ENCODE measurements at places on chromosomes 4 and X.

DNA sequence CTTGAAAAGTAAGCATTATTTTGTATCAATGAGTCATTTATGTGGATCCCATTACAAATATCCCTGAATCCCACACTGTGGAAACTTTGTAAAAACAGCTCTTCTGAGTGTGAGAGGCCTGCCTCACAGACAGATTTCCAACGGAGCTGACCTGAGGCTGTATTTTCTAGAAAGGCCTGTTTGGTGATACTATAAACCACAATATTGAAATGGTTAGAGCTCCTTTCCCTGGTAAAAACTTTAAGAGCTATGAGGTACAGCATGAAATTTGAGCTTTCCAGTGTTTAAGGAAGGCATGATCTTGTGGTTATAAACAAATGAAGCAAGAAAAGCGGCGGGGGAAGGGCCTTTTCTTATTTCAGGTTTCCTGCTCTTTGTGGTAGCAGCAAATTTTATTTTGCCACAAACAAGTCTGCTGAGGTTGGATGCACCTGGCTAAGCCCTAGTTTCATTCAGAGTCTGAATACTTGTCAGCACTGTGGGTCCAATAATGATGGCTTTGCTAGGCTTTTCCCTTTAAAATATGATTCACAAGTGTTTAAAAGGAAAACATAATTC, 86.8 kb upstream of the ETNPPL start:
- DNase-seq = no peak

- DNase-seq = no peak
Observed at GRCh38 chr4:73676861-73677323, 56.7 kb upstream of the RASSF6 start.

DNA sequence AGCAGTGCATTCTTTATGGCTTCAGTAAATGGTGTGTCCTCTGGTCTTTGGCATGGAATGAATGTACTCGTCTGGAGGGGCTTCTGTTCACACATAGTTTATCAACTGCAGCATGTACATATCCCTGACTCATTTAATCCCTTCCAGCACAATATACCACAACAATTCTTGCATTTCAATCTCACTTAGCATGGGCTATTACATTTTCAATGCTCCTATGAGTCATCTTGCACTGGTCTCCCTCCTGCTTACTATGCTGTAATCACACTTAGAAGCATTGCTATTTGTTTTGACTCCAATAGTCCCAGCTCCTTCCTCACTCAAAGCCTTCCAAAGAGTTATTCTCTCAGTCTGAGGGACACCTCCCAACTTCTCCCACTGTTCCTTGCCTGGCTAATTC, 180.9 kb upstream of the NUDT10 start:
- no peak for DNase-seq

- DNase-seq = no peak
Observed at GRCh38 chr4:111635646-111636045, 509.6 kb upstream of the FAM241A start.

DNA sequence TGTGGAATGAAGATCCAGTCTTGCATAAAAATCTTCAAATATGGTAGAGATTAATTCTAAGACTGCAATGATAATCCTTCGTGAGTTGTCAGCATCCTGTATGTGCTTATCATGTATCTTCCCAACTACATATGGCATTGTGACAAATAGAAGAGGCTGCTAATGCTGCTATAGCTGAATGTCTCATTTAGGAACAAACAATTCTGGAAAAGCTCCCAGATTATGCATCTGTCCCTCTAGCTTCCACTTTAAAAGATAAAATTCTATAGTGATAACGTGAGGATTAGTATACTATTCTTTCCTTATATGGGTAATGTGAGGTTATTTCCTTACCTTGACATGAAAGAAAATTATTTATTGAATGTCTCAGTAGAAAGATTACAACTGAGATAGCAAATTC, 930.9 kb downstream of the DMD start:
- no peak for DNase-seq

GRCh38 chr4:39542611-39543012, 15.4 kb upstream of the UGDH start:
- no peak for DNase-seq

- no peak for DNase-seq
Observed at GRCh38 chr4:142463206-142463605, 382.9 kb downstream of the INPP4B start.

DNA sequence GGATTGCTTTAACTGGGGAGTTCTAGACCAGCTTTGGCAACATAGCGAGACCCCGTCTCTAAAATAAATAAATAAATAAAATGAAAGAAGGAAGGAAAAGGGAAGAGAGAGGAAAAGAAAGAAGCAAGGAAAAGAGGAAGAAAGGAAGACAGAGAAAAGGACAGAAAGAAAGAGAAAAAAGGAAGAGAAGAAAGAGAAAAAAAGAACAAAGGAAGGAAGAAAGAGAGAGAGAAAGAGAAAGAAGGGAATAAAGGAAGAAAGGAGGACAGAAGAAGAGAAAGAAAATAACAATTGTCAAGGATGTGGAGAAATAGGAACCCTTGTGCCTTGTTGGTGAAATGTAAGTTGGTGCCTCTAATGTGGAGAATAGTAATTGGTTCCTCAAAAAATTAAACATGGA, 74.6 kb downstream of the ANAPC4 start:
- no peak for DNase-seq

GRCh38 chr4:86184216-86184900, 175.5 kb downstream of the MAPK10 start:
- no peak for DNase-seq

GRCh38 chr4:7003176-7003878, 39.8 kb upstream of the TADA2B start:
- no peak for DNase-seq

- DNase-seq = no peak
Observed at GRCh38 chrX:119381349-119381944, 17.7 kb upstream of the SLC25A43 start.

Measured in esophagus muscularis mucosa (tissue), 4 donors.